ENCODE measurements at places on chromosomes 6 and 20.

- DNase-seq: no peak
Measured at GRCh38 chr6:130743175-130743574, 84.0 kb upstream of the SMLR1 start.

DNA sequence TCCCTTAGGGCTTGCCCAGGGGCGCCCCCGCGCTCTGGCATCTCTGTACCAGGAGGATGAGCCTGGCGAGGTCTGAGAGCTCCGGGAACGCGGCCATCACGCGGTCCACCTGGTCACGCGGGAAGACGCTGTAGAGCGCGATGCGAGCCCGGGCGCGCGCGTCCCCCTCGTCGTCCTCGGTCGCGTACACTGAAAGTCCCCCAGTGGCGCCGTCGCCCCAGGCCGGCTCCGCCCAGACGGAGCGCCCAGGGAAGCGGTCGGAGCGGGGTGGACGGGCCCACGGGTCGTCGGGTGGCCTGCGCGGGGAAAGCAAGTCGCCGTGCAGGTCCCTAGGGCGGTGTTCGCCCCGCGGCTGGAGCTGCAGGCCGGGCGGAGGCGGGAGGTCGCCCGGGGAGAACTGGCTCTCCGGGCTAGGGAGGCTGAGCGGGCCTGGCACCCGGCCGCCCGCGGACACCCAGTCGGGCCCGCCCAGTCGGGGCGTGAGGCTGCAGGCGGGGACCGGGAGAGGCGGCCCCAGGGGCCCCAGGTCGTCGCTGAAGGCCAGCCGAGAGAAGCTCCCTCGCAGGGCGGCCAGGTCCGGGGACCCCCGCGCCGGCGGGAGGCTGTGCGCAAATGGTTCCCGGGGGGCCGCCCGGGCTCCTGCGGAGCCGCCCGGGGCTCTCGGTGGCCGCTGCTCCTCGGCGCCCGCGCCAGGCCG is 34.0 kb downstream of the ZC3H12D start:
- no peak for DNase-seq

- no peak for DNase-seq
Measured at GRCh38 chr6:111792914-111793700, 80.1 kb downstream of the FYN start.

DNA sequence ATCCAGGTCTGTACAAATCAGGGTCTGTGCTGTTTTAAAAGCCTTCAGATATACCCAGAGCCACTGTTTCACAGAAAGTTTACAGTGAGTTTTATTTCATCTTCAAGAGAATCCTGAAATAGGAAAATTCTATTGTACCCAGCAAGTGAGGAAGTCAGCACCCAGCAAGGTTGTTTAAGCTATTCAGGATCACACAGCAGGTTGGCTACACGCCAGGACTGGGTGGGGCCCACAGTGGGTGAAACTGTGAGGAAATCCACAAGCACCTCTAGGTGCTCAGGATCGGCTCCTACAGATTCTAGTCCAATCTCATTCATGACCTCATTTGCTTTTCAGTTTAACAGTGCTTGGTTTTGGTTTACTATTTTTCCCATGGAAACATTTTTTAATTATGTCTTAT is 128.9 kb downstream of the SYNDIG1 start:
- no peak for DNase-seq

- DNase-seq: peak; percentile 67
Measured at GRCh38 chr20:7113577-7114466, 346.3 kb downstream of the BMP2 start.

DNA sequence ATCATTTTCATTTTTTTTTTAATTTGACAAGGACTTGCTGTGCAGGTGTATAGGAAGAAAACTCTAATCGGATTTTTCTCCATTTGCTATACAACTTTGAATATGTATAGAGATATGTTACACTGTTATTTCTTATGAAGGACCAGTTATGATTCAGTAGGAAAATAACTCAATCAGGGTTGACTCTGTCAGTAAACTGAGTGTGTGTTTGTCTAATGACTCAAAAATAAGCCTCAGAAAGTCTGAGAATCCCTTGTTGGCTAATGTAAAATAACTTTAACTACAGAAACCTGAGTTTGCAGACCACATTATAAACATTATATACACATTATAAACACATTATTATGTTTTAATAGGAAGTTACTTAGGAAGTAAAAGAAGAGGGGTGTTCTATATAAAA is 352.6 kb downstream of the RIMS1 start:
- no peak for DNase-seq

DNA sequence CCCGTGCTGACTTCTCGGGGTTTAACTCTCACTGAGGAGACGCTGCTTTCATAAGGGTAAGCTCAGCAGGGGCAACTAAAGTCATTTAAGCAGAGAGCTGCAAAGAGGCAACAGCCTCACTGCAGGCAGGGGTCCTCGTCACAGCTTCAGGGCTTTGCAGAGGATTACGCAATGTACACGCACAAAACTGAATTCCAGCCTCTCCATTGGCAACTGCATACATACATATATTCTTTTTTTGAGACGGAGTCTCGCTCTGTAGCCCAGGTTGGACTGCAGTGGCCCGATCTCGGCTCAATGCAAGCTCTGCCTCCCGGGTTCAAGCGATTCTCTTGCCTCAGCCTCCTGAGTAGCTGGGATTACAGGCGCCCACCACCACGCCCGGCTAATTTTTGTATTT is 2.4 kb downstream of the GMEB2 start:
- peak; percentile 63 for DNase-seq

- DNase-seq: no peak
Measured at GRCh38 chr20:34976286-34976685, 20.6 kb downstream of the MYH7B start.

DNA sequence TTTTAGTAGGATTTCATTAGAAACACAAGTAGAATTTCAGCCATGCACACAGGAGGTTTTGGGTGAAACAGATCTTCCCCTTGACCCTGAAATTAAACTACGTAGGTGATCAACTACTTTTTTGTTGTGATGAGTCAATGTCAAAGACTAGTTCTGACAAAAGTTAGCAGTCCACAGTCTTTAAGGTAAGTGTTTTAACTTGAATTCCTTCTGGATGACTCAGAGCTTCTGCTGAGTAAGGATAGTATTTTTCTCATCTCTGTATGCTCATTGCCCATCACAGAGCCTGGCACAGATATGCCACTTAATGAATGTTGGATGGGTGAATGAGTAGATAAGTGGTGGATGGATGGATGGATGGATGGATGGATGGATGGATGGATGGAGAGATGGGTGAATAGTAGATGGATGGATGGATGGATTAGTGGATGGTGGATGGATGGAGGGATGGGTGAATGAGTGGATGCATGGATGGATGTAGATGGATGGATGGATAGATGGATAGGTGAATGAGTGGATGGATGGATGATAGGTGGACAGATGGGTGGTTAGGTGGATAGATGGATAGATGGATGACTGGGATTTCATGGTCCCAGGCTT is 165.3 kb downstream of the ZMYND8 start:
- DNase-seq: no peak

DNA sequence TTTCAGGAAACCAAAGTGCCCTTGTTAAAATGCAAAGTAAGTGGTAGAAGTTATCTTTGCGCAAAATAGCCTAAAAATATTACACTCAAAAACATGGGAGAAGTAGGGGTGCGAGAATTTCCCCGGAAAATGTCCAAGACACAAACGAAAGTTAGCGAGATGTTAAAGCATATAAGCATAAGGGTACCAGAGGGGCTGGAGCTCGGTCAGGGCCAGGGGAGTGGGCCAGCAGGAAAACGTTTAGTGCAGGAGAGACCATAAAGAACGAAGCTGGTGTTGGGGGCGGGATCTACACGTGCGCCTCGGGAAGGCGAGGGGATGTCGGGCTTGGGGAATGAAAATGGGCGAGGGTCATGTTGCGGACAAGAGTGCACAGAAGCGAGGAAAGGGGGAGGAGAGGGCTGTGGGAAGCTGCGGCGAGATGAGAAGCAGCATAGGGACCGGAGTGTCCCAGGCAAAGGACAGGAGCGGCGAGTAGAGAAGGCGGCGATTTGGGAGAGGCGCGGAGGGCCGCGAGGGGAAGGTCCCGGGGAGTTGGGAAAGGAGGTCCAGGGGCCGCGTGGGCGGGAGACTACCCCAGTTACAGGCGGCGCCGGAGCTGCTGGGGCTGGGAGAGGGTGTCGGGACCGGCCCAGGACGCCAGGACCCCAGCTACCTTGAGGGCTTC is 600 bp downstream of the XPO5 start:
- peak; percentile 13 for DNase-seq

GRCh38 chr6:30150671-30151395 is 10.2 kb downstream of the TRIM10 start:
- no peak for DNase-seq

- DNase-seq: peak; percentile 75
Measured at GRCh38 chr6:168514216-168514615, 73.2 kb downstream of the SMOC2 start.

DNA sequence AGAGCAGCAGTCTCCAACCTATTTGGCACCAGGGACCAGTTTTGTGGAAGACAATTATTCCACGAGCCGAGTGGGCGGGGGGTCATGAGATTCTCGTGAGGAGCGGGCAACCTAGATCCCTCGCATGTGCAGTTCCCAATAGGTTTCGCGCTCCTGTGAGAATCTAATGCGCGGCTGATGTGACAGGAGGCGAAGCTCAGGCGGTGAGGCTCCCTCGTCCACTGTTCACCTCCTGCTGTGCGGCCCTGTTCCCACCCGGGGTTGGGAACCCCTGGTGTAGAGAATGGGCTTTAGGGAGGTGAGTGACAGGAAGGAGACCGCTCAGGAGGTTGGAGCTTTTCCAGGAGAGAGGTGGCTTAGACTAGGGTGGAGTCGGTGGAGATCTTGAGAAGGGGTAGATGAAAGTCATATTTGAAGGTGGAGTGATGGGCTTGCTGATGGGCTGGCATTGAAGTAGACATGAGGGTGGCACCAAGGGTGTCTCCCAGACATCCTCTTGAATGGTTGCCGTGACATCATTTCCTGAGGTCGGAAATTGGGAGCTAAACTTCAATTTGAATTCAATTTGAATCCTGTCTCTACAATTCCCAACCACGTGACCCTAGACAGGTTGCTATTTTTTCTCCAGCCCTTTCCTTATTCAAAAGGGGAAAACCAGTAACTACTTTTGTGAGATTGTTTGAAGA is 1.5 kb upstream of the RAD21L1 start:
- no peak for DNase-seq

DNA sequence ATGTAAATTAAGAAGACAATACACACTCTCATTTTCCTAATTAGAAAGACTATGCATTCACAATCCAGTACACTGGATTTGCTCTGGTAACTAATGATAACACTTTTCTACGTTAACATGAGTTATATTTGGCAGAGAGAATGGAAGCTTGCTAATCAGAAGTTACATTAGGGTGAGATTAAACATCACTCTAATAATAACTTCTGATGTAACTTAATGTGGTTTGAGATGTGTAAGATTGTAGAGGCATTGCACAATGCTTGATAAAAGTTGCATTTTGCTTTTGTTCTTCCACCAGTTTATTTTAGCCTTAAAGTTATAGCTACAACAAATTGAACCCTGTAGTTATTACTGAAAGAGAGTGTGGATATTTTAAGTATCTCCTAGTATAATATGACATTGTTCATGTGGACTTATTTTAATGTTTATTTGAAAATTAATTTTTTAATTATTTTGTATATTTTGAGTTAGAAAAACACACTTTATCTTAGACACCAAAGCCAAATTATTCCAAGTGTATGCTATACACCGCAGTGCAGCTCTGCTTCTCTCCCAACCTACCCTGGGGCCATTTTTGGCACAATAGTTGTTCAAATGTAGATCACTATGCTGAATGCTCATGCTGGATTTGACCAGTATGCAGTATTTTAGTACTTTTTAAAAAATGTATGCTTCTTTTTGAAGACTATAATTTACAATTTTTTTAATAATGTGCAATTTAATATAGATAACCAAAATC is 143.2 kb downstream of the SLC16A10 start:
- DNase-seq: peak; percentile 81

DNA sequence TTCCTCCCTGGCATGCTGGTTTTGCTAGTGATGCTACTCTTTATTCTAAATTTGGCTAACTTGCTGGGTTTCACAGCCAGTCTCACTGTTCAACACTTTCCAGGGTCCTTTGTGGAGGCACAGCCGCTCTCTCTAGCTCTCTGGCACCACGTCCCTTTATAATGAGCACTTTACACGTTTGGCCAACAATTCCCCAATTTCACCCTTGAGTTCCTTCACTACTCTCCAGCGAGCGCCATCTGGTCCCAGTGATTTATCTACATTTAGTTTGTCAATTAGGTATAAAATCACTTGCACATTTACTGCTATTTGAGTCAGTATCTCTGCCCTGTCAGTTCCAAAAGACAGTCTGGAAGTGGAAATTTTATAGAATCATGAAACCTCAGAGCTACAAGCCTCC is 241.9 kb upstream of the MOCS1 start:
- no peak for DNase-seq

GRCh38 chr6:85472744-85473143 is 22.9 kb downstream of the NT5E start:
- DNase-seq: peak; percentile 55

- no peak for DNase-seq
Measured at GRCh38 chr20:2346188-2346587, 34.5 kb upstream of the TGM6 start.

GRCh38 chr6:48641544-48641943 is 530.5 kb upstream of the PTCHD4 start:
- peak; percentile 7 for DNase-seq

- DNase-seq: no peak
Measured at GRCh38 chr6:141486942-141487341, 645.8 kb upstream of the GJE1 start.

- no peak for DNase-seq
Measured at GRCh38 chr20:47405775-47406325, 49.4 kb upstream of the ZMYND8 start.

DNA sequence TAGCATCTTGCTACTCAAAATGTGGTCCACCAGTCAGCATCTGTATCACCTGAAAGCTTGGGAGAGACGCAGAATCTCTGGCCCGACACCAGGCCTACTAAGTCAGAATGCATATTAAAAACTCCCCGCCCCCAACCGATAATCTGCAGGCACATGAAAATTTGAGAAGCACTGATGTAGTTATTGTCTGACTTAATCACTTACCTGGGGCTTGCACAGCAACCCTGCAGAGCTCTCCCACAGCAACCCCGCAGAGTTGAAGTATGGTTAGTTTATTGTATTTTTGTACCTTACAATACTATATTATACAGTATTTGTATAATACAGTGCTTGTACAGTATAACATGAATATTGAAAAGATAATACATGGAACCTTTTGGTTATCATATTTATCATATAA is 53.7 kb downstream of the KLHL31 start:
- DNase-seq: no peak
